Non-pigmented ciliary epithelial cell (primary cell): ENCODE measurements at places on chromosomes 2 and 18.

GRCh38 chr2:52976143-52976949 lies 791.3 kb upstream of the CHAC2 start:
- peak; percentile 1 for DNase-seq

- DNase-seq = peak; percentile 26
Measured at GRCh38 chr18:59459369-59460071, 100.5 kb upstream of the LMAN1 start.

- no peak for DNase-seq
Measured at GRCh38 chr2:230982126-230982525, 13.8 kb upstream of the SPATA3 start.

DNA sequence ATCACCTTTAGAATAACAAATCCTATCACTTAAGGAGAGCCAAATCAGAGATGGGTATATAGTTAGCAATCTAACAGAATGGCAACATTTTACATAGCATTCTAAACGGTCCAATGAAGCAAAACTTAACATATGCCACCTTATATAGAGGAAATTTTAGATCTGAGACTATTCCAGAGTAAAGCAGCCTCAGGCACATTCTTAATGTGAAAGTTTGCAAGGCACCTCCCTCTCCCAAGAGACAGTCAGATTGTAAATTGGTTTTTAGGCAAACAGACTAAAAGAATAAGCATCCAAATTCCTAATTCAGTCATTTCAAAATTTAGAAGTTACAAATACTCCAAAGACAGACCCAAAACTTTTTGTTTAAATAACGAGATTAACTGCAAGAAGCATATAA lies 292.9 kb downstream of the STK39 start:
- no peak for DNase-seq

- DNase-seq = no peak
Measured at GRCh38 chr2:125185691-125186270, 1160.7 kb downstream of the CNTNAP5 start.

GRCh38 chr2:171430516-171431410 lies 3.0 kb downstream of the METTL8 start:
- no peak for DNase-seq

DNA sequence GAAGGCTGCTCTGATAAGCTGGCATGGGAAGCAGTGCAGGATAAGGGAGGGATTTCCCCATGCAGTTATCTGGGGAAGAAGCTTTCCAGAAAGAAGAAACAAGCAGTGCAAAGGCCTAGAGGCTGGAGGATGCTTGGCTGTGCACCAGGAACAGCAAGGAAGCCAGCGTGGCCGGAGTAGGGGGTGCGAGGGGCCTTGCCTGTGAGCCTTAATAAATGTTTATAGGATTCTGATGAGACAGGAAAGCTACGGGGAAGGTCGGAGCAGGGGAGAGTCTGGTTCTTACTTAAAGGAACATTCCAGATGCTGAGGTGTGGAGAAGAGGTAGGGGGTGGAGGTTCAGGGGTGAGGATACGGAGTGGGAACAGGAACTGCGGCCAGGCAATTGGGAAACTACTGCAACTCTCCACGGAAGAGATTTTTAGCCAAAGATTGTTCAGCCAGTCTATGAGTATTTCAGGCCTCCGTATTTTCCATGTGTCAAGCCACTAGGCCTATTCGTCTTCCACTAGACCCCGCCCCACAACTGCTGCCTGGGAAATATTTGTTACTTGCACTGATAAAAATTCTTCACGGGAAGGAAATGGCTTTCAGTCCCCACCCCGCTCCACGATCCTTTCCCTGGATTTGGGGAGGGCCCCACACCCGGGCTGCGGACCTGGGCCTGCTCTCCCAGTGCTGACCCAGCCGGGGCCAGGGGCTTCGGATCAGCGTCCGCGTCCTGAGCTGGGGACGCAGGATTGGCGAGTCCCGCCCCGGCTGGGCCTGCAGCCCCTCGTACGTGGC lies 516 bp downstream of the EIF2AK2 start:
- DNase-seq = no peak

- no peak for DNase-seq
Measured at GRCh38 chr2:196925768-196926561, 542 bp downstream of the PGAP1 start.

- no peak for DNase-seq
Measured at GRCh38 chr2:134782792-134783191, 55.6 kb upstream of the ACMSD start.

DNA sequence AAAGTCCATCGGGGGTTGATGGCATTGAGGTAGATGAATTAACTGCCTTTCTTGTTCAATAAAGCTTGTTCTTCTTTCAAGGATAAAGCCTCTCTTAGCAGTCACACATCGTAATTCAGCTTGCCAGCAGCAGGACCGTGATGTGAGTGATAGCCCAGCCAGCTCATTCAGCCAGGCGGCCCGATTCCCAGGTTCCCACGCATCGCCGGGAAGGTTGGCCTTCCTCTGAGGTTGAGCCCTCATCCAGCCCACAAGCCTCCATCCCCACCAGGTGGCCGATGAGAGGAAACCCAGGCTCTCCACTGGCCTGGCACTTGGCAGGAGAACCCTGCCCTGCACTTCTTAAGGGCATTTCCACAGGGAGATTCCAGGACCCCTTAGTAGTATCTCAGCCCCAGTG lies 4.7 kb downstream of the AGAP1 start:
- DNase-seq = no peak

DNA sequence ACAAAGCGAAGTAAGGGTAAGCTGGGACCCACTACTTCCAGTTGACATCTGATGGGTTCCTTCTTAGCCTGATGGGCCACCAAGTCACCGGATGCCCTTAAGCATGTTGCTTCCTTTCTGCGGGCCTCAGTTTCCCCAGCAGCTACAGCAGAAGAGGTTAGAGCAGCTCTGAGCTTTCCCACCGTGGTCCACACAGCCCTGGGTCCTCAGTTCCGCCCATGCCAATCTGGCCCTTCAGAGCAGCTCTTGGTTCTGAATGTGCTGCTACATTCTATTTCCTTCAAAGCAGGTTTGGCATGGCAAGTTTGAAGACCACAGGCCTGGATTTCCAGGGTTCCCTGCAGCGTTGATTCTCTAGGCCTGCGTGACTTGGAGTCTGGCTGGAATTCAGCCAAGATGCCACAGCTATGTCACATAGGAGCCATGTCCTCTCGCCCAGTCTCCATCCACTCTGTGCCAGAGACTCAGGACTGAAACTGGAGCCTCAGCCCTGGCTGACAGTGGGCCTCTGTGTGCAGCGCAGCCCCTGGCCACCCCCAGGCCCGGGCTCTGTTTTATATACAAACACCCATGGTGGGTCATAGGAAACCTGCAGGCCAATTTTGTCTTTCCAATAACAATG lies 79.6 kb downstream of the TFCP2L1 start:
- DNase-seq = no peak

DNA sequence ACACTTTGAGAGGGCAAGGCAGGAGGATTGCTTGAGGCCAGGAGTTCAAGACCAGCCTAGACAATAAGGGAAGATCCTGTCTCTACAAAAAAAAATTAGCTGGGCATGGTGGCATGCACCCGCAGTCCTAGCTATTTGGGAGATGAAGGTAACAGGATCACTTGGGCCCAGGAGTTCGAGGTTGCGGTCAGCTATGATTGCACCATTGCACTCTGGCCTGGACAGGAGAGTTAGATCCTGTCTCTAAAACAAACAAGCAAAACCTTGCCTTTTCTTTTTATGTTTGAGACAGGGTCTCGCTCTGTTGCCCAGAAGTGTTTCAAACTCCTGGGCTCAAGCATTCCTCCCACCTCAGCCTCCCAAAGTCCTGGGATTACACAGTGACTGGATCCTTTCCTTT lies 14.5 kb upstream of the THADA start:
- DNase-seq = no peak

DNA sequence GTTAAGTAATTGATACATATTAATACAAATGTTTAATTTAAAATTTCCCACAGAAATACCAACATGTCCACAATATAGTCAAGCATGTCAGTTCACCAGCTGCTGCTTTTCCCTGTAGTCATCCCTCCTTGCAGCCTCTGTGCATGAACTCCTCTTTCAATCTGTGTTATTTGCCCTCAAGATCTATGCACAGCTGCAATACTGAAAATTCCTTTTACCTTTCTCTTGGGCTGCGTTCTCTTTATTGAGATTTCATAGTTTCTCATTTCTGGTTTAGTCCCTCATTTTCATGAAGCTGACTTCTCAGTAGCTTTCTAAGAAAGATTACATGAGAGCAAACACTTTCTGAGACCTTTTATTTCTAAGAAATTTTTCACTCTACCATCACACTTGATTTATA lies 464.9 kb downstream of the PARD3B start:
- DNase-seq = no peak

GRCh38 chr2:168568476-168569267 lies 112.6 kb downstream of the CERS6 start:
- no peak for DNase-seq

DNA sequence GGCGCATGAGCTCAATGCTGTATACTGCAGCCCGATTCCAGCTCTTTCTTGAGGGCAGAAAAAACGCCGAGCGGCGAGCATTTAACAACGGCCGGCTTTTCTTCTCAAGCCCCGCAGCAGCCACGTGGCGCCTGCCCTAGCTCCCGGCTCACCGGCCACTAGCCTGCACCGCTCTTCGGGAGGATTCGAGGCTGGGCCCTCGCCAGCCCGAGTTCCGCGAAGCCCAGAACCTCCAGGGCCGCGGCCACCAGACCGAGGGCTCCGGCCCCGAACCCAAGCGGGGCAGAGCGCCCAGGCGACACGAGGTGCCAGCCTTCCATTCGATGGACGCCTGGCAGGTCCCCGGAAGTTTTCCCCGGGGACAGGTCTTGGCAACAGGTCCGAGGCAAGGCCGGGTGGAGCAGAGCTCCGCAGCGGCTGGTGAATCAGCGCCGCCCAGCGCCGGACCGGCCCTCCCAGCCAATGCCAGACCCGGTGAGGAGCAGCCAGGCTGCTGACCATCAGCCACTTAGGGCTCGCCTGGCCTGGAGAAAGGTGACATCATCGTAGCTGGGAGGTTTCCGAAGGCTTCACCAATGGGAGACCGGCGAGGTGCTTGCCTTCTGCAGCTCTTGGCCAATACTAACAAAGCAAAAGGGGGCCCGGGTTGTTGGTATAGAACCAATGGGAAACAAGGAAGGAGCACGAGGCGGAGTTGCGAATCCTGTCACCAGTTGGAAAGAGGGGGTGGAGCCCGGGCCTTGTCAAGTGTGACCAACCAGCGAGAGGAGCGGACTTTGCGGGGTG lies 552 bp upstream of the MXD1 start:
- peak; percentile 100 for DNase-seq

DNA sequence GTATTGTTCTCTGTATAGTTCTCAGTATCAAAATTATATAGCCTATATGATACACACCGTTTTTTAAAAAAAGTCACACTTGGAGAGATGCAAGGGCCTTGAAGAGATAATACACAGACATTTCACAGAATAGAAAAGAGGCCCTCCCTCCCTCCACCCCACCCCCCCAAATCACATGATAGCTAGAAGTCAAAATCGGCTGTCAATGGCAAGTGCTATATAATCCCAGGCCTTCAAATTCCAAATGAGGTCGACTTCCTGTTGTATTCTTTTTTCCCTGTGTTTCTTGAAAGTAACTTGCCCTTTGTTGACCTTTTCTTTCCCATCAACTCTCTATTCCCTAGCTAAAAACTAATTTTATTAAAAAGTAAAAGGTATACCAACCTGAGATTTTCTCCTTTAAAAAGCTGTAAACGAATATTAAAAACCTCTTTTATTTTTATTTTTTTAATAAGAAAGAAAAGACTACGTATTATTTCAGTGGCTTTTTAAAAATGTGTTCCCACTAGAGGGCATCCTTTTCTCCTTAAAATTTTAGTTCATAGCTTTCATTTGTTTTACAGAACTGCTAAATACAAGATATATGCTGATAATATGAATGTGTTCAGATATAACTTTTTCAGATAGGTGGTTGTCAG lies 46.6 kb downstream of the KCMF1 start:
- no peak for DNase-seq

- no peak for DNase-seq
Measured at GRCh38 chr2:176091329-176092258, 927 bp upstream of the HOXD13 start.

GRCh38 chr2:239934571-239935171 lies 90.5 kb downstream of the NDUFA10 start:
- no peak for DNase-seq

GRCh38 chr2:164815071-164815793 lies 26.4 kb downstream of the COBLL1 start:
- DNase-seq = no peak
